ENCODE measurements at places on chromosomes 13 and 19. TPM values are rescaled to one million over a fixed set of nuclear protein-coding genes. Genes with fewer than 3 reads are reported as not detected.

- no peaks in the 10 kb centered on the region for H3K36me3 ChIP-seq
- peaks cover 11% of the 10 kb centered on the region for H3K4me1 ChIP-seq
- no peak overlapping the region for H3K27ac ChIP-seq
- H3K4me3 ChIP-seq: no peak overlapping the region
- no peaks in the 10 kb centered on the region for H3K27me3 ChIP-seq
- no peak for DNase-seq
Observed at GRCh38 chr19:17611462-17612244, 56.2 kb downstream of the COLGALT1 start.

GRCh38 chr19:16153582-16154336 lies 10.3 kb downstream of the HSH2D start:
- no peaks in the 10 kb centered on the region for H3K36me3 ChIP-seq
- H3K4me3 ChIP-seq: no peak overlapping the region
- no peaks in the 10 kb centered on the region for H3K27me3 ChIP-seq
- no peaks in the 10 kb centered on the region for H3K4me1 ChIP-seq
- H3K27ac ChIP-seq: no peak overlapping the region

GRCh38 chr19:12838182-12838885 lies at the start of gene MAST1:
Gene MAST1 (plus strand): TSS chr19:12838515. CDS start chr19:12838573, 58 bp downstream.
- peak within 1 kb of the TSS; percentile 41 for H3K4me3 ChIP-seq
- H3K27ac ChIP-seq: no peak within 1 kb of the TSS
- peaks cover 37% of the 10 kb centered on the region for H3K4me1 ChIP-seq
- peaks cover 86% of the 10 kb centered on the region for H3K27me3 ChIP-seq

- H3K4me1 ChIP-seq: peaks cover 23% of the 10 kb centered on the region
- H3K4me3 ChIP-seq: peak overlapping the region; percentile 34
- no peaks in the 10 kb centered on the region for H3K36me3 ChIP-seq
- peak; percentile 92 for DNase-seq
- peak overlapping the region; percentile 82 for H3K27ac ChIP-seq
Observed at GRCh38 chr19:12913011-12913561, 6.0 kb downstream of the SYCE2 start.

GRCh38 chr19:7445104-7445503 lies 43.7 kb downstream of the PEX11G start:
- no peaks in the 10 kb centered on the region for H3K4me1 ChIP-seq
- peaks cover 100% of the 10 kb centered on the region for H3K36me3 ChIP-seq
- no peak overlapping the region for H3K27ac ChIP-seq
- no peak overlapping the region for H3K4me3 ChIP-seq
- DNase-seq: no peak

DNA sequence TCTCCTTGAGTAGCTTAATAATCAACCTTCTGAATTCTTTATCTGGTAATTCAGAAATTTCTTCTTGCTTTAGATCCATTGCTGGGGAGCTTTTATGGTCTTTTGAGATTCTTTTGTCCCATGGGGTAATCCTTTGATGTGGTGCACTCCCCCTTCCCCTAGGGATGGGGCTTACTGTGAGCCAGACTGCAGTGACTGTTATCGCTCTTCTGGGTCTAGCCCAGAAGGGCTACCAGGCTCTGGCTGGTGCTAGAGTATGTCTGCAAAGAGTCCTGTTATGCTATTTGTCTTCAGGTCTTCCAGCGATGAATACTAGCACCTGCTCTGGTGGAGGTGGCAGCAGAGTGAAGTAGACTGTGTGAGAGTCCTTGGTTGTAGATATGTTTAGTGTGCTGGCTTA lies 41.7 kb downstream of the UFM1 start:
- no peaks in the 10 kb centered on the region for H3K27me3 ChIP-seq
- DNase-seq: no peak
- no peaks in the 10 kb centered on the region for H3K36me3 ChIP-seq
- no peaks in the 10 kb centered on the region for H3K4me1 ChIP-seq

- no peak overlapping the region for H3K4me3 ChIP-seq
- DNase-seq: no peak
- no peaks in the 10 kb centered on the region for H3K4me1 ChIP-seq
- H3K27ac ChIP-seq: no peak overlapping the region
Observed at GRCh38 chr19:36898422-36898821, 17.7 kb downstream of the ZNF829 start.

DNA sequence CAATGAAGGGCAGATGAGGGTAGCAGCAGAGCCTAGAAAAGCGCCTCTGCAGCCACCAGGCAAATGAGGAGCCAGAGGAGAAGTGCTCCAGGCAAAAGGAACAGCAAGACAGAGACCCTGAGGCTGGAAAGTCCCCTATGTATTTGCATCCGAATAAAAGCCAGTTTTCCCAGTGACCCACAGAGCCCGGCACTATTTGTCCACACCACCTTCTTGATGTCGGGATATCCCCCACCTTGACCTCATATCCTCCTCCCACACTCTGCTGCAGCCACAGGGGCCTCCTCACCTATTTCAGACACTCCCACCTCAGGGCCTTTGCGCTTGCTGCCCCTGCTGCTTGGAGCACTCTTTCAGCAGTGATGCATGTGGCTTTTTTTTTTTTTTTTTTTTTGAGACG lies 6.6 kb downstream of the ATG4D start:
- DNase-seq: no peak
- no peaks in the 10 kb centered on the region for H3K27me3 ChIP-seq
- H3K27ac ChIP-seq: no peak overlapping the region
- peaks cover 12% of the 10 kb centered on the region for H3K4me1 ChIP-seq
- peaks cover 66% of the 10 kb centered on the region for H3K36me3 ChIP-seq

- no peaks in the 10 kb centered on the region for H3K27me3 ChIP-seq
- H3K36me3 ChIP-seq: no peaks in the 10 kb centered on the region
- no peak overlapping the region for H3K27ac ChIP-seq
Observed at GRCh38 chr19:5200844-5201243, 139.8 kb downstream of the PTPRS start.

GRCh38 chr13:58592786-58593185 lies 961.2 kb downstream of the PCDH17 start:
- no peaks in the 10 kb centered on the region for H3K36me3 ChIP-seq
- no peak overlapping the region for H3K4me3 ChIP-seq
- H3K27ac ChIP-seq: no peak overlapping the region
- H3K4me1 ChIP-seq: no peaks in the 10 kb centered on the region
- no peak for DNase-seq

GRCh38 chr13:34156841-34157365 lies 339.0 kb downstream of the RFC3 start:
- no peaks in the 10 kb centered on the region for H3K36me3 ChIP-seq
- H3K27ac ChIP-seq: peak overlapping the region; percentile 33
- H3K27me3 ChIP-seq: no peaks in the 10 kb centered on the region
- H3K4me1 ChIP-seq: peaks cover 28% of the 10 kb centered on the region

DNA sequence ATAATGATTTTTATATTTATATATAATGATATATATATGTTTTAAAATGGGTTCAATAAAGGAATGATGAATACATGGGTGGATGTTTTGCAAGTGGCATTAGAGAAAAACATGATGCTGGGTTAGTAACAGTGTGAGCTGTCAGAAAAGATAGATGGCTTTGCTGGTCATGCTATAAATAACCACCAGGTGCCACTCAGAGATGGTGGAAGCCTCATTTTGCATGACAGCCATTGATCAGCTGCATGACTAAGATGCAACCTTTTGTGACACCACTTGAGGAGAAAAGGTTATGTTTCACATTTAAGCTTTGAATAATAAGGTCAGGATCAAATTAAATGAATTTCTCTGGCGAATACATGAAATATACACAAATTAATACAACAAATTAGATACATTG lies 737.7 kb downstream of the PCDH9 start:
- H3K4me1 ChIP-seq: no peaks in the 10 kb centered on the region
- no peaks in the 10 kb centered on the region for H3K27me3 ChIP-seq
- H3K4me3 ChIP-seq: no peak overlapping the region
- no peaks in the 10 kb centered on the region for H3K36me3 ChIP-seq
- no peak overlapping the region for H3K27ac ChIP-seq
- DNase-seq: no peak

DNA sequence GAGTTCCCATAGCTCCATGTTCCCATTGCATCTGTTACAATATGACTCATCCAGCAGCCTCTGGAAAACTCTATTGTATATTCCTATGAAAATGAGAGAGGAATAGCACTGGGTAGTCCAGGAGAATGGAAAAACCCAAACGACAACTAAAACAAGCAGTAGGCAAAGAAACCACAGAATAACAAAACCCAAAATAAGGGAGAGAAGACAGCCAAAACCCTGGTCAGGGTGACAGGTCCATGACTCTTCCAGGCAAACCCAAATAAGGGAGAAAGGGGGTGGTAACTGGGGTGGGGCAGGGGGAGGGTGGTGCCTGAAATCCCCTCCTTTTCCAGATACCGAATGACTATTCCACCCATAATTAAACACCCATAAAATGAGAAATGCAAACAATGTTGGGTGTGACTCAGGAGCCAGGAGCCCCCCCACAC lies 4.0 kb upstream of the ZNF8 start:
- H3K27ac ChIP-seq: no peak overlapping the region
- H3K27me3 ChIP-seq: no peaks in the 10 kb centered on the region

DNA sequence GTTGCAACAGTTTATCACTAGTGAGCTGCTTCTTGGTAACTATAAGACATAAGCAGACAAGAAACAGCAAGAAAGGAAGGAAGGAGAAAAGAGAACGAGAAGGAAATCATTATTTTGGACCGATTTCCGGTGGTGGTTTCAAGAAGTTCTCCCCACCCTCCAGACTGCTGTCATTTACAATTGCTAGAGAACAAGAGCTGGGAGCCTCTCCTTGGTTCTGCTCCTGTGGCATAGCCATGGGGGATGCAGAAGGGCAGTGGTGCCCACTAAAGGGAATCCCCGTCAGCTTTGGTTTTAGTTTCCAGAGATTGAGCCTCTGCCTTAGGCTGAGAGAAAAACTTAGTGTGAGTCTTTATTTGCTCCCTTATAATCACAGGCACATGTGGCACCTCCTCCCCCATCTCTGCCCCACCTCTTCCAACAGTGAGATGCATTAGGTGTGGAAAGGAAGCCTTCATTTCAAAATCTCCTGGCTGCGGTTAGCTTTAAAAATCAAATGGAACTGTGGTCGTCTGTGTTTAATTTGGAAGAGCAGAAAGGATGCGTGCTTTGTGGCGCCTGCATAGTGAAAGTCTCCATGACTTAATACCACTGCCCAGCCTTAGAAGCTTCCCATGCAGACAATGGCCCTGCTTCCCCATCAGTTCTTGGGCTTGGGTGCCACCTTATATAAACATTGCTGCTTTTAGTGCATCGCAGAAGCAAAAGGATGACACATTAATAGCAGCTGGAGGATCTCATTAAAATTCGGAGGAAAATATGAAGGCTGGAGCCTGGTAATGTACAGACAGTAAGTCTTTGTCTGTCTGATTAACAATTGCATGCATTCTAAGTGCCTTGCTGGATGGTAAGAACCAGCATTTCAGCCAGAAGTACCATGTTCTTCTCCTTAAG lies 25.0 kb downstream of the LRCH1 start:
- no peak for DNase-seq
- no peaks in the 10 kb centered on the region for H3K27me3 ChIP-seq
- H3K36me3 ChIP-seq: no peaks in the 10 kb centered on the region
- peaks cover 68% of the 10 kb centered on the region for H3K4me1 ChIP-seq
- H3K4me3 ChIP-seq: no peak overlapping the region

DNA sequence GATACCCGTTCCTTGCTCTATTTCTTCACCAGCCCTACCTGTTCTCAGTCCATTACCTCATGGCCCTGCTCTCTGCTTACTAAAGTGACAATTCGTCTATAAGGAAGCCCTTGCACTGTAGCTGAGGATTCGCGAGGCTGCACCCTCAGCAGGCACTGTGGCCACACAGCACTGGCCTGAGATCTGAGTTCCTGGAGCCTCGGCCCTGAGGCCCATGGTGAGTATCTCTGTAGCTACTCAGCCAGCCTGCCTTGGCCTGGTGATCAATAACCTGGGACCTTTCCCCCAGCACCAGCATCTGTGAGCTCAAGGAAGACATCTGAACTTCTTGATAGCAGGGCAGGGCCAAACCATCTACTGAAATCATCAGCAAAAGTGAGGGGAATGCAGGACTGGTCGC lies 90.7 kb downstream of the RGCC start:
- peak overlapping the region; percentile 76 for H3K27ac ChIP-seq
- peaks cover 12% of the 10 kb centered on the region for H3K4me1 ChIP-seq
- no peak overlapping the region for H3K4me3 ChIP-seq
- DNase-seq: peak; percentile 74
- H3K36me3 ChIP-seq: no peaks in the 10 kb centered on the region

GRCh38 chr13:77465603-77466195 lies 69.8 kb upstream of the SCEL start:
- H3K36me3 ChIP-seq: no peaks in the 10 kb centered on the region
- no peak overlapping the region for H3K27ac ChIP-seq
- H3K4me1 ChIP-seq: no peaks in the 10 kb centered on the region

DNA sequence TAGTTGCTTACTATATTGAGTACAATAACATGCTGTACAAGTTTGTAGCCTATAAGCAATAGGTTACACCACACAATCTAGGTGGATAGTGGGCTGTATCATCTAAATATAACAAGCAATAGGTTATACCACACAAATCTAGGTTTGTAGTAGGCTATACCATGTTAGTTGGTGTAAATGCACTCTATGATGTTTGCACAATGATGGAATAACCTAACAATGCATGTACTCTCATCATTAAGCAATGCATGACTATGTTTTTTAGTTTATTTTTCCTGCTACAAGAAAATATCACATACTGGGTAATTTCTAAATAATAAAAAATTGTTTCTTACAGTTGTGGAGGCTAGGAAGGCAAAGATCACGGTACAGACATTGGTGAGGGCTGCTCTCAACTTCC lies 262.5 kb downstream of the SLITRK6 start:
- no peak overlapping the region for H3K4me3 ChIP-seq
- H3K4me1 ChIP-seq: no peaks in the 10 kb centered on the region
- DNase-seq: no peak

- no peaks in the 10 kb centered on the region for H3K36me3 ChIP-seq
- H3K27me3 ChIP-seq: peaks cover 14% of the 10 kb centered on the region
- H3K4me3 ChIP-seq: no peak within 1 kb of the TSS
- DNase-seq: no peak
- no peaks in the 10 kb centered on the region for H3K4me1 ChIP-seq
Observed at GRCh38 chr19:4229179-4229931, at the start of gene EBI3. Gene EBI3 (plus strand): TSS chr19:4229523. CDS start chr19:4229551, 28 bp downstream.

DNA sequence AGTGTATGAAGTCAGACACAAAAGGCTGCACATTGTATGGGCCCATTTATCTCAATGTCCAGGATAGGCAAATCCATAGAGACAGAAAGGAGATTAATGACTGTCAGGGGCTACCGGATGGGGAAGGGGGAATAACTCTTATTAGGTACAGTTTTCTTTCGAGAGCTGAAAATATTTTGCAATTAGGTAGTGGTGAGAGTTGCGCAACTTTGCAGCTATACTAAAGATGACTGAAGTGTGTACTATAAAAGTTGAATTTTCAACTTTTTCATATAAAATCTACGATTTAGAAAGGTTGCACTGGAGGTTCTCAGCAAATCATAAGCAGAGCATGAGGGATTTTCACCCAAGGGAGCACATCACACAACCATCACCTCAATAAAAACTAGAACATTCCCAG lies 16.1 kb upstream of the SLC15A1 start:
- no peaks in the 10 kb centered on the region for H3K4me1 ChIP-seq
- H3K36me3 ChIP-seq: no peaks in the 10 kb centered on the region
- DNase-seq: no peak
- no peak overlapping the region for H3K27ac ChIP-seq

SPRY2 gene
- total RNA-seq: 44.4 TPM

ERICH6B gene
- not detected for total RNA-seq

SNRPD2 gene
- 160 TPM for total RNA-seq

KLF1 gene
- not detected for total RNA-seq

PSG6 gene
- total RNA-seq: not detected

DMWD gene
- total RNA-seq: 64.8 TPM

ZNF730 gene
- not detected for total RNA-seq

ZNF600 gene
- 5.1 TPM for total RNA-seq

PABPC3 gene
- 0.17 TPM for total RNA-seq

OR7A5 gene
- total RNA-seq: not detected

GAPDHS gene
- total RNA-seq: not detected

CBY2 gene
- total RNA-seq: not detected
